ENCODE measurements at places on chromosomes 11 and 22. TPM values are rescaled to one million over a fixed set of nuclear protein-coding genes. Genes with fewer than 3 reads are reported as not detected.

DNA sequence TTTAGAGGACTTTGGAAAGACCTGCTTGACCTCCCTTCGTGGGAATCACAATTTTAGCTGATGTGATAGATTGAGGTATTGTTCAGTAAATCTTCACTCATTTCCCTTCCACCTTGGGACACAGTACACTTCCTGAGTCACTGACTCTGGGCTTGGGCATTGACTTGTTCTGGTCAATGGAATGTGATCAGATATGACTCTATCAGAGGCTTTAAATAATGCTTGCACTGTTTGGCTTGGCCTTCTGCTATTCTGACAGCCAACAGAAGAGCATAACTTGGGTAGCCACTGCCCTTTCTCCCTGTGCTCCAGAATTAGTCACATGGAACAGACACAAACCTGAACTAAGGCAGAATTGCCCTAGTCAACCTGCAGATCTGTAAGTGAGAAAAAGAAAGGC is 12.5 kb downstream of the PRR5L start:
- no peaks in the 10 kb centered on the region for H3K27me3 ChIP-seq
- no peak overlapping the region for H3K4me3 ChIP-seq
- DNase-seq, result no peak
- H3K27ac ChIP-seq, result no peak overlapping the region
- H3K36me3 ChIP-seq, result no peaks in the 10 kb centered on the region

DNA sequence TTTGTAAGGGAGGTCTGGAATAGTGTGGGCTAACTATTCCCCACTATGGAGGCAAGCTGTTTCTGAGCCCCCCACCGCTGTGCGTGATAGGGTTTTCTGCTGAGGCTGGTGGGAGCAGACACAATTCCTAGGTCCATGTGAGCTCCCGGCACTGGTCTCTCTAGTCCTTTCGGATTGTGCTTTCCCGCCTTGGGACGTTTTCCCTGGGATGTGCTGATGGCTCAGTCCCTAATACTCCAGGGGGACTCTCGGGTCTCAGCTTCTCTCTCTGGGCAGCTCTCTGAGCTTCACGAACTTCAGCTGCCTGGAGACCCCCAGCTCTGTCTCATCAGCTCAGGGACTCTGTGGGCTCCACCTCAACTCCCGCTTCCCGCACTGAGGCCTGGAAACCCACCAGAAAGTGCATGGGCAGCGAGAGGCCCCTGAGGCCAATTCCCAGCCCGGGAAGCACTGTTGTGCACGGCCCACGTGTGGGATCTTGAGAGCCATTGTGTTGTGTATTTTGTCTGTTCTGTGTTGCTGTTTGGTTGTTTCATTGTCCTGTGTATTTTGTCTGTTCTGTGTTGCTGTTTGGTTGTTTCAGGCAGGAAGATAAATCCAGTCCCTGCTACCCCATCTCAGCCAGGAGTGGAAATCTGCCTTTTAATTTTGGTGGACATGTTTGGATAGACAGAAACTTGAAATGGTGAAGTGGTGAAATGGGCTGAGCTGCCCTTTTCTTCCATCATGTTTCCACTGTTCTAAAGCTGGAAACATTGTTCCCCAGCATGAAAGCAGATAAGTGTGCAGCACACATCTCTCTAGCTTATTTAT is 12.7 kb upstream of the TNNT3 start:
- H3K4me3 ChIP-seq, result no peak overlapping the region
- H3K27me3 ChIP-seq, result no peaks in the 10 kb centered on the region
- H3K4me1 ChIP-seq, result no peaks in the 10 kb centered on the region
- no peak overlapping the region for H3K27ac ChIP-seq
- no peaks in the 10 kb centered on the region for H3K36me3 ChIP-seq

DNA sequence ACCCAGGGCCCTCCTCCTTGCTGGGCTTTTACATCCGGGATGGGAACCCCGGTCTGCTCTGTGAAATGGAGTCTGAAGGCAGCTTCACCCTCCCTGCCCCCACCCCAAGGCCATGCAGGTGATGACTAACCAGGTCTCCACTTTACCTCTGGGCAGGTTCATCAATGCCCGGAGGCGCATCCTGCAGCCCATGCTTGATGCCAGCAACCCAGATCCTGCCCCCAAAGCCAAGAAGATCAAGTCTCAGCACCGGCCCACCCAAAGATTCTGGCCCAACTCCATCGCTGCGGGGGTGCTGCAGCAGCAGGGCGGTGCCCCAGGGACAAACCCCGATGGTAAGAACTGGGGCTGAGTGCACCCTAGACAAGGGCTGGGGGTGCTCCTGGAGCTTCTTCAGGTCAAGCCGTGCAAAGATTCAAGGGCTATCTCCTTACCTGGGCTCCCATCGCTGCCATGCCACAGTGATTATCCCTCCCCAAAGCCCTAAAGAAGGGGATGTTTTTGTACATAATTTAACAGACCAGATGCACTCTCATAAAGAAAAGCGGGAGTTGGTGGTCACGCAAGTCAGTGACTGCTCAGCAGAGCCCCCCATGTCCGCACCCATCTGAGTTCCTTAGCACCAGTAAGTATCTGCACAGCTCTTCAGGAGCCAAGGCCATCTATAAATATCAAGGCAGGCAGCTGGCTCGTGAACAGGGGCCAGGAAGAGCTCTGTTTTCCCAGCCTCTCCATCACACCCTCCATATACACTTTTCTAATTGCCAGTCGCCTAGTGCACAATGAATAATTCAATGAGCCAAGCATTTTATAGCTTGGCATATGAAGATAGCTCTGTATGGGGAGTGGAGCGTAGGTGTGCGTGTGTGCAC is 66.0 kb downstream of the FEZ1 start:
- H3K4me1 ChIP-seq, result no peaks in the 10 kb centered on the region
- no peaks in the 10 kb centered on the region for H3K27me3 ChIP-seq
- no peak overlapping the region for H3K27ac ChIP-seq

DNA sequence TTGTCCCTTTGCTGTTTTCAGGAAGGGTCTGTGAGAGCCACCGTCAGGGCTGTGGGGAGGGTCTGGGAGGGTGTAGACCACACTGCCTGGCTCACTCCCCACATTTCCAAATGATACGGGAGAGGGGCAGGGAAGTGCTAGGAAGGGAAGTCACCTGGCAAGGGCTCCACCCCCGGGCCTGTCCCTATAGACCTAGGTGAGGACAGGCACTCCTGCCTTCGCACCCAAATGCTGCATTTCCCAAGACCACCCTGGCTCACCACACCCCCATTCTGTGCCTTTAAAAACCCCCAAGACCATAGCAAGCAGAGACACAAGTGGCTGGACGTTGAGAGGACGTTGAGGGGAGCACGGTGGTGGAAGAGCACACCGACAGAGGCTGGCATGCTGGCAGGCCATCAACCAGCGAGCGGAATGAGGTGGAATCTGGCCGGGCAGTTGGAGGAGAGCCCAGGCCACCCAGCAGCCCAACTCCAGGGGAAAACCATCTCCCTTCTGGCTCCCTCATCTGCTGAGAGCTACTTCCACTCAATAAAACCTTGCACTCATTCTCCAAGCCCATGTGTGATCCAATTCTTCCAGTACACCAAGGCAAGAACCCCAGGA is 45.7 kb downstream of the GNB1L start:
- DNase-seq, result no peak
- H3K27ac ChIP-seq, result no peak overlapping the region
- H3K4me1 ChIP-seq, result peaks cover 14% of the 10 kb centered on the region
- no peaks in the 10 kb centered on the region for H3K27me3 ChIP-seq

CTR9 gene
- 39.5 TPM for total RNA-seq

NTM gene
- 8.4 TPM for total RNA-seq

Measured in stomach (tissue), 19 donors.